ENCODE measurements at places on chromosomes 4 and X.

DNA sequence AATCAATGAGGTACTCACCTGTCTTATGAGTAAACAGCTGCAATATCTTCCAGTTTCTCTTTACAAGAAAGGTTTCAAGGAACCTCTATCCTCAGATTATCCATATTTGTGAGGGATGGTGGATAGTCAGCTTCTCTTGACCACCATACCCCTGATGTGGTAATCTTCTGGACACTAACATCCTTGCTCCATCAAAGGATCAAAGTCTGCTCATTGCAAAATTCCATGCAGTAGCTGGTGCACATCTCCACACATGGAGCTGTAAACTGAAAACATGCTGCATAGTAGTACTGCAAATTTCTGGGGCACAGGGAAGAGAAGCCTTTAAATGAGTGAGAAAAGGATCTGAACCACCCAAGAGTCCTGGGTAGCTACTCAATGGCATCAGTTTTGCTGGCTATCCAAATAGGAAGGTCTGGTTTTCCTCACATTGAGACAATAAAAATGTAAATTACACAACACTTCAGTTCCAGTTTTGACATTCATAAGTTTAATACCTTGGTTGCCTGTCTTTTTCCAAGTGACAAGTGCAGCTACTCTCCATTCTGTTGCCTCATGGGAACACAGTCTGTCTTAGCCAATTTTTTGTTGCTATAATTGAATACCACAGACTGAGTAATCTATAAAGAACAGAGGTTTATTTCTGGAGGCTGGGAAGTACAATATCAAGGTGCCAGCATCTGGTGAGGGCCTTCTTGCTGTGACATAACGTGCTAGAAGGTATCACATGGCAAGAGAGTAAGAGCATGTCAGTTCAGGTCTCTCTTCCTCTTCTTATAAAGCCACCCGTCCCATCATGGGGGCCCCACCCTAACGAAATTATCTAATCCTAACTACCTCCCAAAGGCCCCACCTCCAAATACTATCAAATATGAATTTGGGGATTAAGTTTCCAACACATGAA is 34.4 kb upstream of the ARHGEF6 start:
- DNase-seq, result no peak

- DNase-seq, result peak; percentile 30
These were observed 1.4 kb downstream of the MAMLD1 start for GRCh38 chrX:150364347-150365050.

DNA sequence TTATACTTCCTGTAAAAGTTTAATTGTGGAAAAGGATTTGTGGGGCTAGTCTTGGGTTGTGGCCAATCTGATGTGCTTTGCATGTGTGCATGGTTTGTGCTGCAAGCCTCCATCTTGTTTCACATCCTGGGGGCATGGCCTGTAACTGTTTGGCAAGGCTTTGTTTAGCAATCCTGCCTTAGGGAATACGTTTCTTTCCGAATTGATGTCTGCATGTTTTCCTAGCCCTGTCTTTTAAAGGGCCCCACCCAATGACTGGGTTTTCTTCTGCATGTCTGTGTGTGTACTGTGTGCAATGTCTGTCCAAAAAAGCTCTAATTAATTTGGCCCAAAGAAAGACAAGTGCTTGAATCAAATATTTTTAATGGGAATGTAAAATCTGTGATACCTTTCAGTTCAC is 74.6 kb upstream of the MID1IP1 start:
- no peak for DNase-seq

DNA sequence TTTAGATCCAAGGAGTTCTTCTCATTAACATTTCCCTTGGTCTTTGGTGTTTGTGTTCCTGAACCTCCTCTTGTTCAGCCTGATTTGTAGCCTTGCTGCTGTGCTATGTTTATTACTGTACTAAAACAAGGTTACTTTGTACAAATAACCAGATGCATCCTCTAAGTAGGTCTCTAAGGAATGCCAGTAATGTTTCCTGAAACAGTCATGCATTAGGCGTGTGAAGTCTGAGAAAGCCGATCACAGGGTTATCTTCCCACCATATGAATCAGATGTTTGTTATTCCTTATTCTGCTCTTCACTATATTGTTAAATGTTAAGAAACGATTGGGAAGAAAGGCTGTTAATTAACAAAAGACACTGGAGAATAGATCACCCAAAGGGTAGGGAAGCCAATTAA is 66.9 kb downstream of the GALNTL6 start:
- DNase-seq, result no peak

GRCh38 chr4:7078025-7078424 is 10.2 kb upstream of the GRPEL1 start:
- no peak for DNase-seq

- peak; percentile 88 for DNase-seq
These were observed 31.0 kb downstream of the TMSB4X start for GRCh38 chrX:13005661-13006473.

DNA sequence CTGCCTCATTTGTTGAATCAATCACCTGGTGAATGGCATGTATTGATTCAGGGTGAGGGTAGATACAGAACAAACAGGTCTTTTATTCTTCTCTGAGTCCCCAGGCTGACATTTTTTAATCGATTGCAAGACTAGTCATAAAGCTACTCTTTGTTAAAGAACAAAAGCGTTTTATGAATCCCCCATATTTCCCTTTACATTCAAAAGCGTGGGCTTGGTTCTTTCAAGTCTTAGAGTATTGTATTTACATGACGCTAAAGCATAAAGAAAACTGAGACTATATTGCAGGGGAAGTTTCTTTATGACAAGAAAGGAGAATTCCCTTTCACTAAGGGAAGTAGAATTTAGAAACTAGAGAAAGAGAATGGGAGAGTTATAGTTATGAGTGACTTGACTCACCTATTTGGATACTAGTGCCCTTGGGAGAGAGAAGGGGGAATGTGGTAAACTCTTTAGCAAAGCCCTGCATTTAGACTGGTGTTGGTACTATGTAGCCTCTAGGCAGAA is 69.3 kb upstream of the PDE5A start:
- no peak for DNase-seq

- peak; percentile 2 for DNase-seq
These were observed 153.8 kb upstream of the AGA start for GRCh38 chr4:177596035-177596434.

DNA sequence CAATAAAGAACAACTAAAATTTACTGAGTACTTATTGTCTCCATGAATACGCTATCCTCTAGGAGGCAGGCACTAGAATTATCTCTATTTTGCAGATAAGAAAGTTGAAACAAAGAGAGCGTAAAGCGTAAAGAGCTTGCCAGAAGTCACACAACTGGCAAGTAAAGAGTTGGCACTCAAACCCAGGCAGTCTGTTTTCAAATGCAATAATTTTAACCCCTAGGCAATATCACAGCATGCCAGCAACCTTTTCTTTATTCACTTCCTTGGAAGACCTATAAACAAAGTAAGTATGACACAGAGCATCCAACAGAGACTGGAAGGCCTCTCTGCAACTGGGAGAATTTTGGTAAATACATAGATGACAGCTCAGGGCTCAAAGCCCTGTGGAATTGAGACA is 23.2 kb upstream of the AMELX start:
- no peak for DNase-seq

GRCh38 chrX:48468693-48469691 is 1.1 kb downstream of the SLC38A5 start:
- DNase-seq, result peak; percentile 43

GRCh38 chrX:100085846-100086245 is 324.2 kb downstream of the PCDH19 start:
- no peak for DNase-seq

DNA sequence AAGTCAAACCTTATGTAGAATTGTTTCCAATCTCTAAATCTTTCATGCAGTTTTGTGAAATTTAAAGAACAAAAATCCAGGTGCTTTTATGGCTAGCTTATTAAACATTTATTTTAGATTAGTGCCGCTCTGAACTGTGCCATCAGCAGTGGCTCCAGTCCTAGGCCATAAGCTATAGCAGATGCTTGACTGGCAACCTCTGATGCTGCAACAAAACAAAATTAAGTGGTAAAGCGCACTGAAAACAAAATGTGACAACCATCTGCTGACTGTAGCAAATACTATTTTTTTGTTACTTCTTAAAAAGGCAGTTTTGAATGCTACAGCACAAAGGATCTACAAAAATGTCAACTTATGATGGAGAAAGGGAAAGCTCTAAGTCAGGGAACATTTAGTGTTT is 237.4 kb downstream of the DCLK2 start:
- no peak for DNase-seq

DNA sequence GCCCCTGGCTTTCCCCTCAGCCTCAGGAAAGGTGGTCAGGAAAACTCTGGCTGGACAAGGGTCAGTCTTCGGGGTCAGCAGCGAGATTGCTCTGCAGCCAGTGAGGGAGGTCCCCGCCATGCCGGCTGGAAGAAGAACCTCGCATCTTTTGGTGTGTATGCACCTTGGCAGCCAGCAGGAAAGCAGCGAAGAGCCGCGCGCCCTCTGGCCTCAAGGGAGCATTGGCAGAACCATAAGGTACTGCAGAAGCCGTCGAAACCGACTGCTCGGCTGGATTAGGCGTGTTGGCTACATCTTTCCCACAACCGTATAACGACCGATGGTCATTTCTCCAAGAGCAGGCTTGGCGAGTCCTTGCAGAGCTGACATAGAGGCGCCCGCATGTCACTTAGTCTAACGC is 48.3 kb downstream of the GPR143 start:
- DNase-seq, result no peak

DNA sequence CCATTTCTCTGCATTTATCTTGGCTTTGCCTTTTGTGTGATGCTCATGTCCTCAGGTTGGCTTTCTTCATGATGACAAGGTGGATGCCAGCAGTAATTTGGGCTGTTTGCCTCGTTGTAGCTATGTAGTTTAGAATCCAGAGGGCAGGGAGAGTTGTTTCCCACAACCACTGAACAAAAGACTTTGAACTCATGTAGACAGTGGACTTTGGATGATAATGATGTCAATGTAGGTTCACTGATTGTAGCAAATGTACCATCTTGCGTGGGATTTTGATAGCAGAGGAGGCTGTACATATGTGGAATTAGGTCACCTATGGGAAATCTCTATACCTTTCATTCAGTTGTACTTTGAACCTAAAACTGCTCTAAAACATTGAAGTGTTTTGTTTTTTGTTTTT is 41.3 kb downstream of the MND1 start:
- no peak for DNase-seq

GRCh38 chr4:141347684-141348083 is 127.0 kb downstream of the ZNF330 start:
- DNase-seq, result peak; percentile 48

DNA sequence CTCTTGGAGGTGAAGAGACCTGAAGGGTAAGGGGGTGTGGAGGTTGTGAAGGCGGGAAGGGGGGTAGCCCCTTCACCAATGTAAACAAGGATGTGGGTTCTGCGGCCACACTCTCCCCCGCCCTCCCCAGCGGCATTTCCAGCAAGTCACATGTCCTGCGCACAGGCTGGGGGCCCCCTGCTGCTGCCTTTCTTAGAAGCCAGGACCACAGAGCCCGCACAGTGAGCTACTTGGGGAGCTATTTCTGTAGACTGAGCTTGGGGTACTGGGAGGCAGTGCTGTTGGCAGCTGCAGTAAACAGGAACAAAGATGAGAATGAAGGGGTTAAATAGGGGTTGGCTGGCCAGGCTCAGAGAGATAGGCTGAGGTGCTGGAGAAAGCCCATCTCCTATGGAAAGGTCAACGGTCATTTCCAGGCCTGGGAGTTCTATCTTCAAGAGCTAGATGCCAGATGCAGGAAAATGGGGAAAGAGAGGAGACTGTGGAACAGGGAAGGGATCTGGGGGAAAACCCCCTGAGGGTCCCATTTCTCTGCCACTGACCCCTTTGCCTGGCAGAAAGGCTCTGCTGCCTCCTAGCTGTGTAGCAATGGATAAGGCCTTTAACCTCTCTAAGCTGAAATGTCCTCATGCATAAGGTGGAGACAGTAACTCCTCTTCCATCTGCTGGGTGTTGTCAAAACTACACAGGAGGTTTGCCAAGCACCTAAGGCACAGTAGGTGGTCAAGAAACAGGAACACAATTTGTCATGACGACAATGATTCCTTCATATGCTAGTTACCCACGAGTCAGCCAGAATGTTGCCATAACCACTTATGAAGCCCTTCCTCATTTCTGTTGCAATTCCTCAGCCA is 18.5 kb upstream of the PIM2 start:
- peak; percentile 81 for DNase-seq

DNA sequence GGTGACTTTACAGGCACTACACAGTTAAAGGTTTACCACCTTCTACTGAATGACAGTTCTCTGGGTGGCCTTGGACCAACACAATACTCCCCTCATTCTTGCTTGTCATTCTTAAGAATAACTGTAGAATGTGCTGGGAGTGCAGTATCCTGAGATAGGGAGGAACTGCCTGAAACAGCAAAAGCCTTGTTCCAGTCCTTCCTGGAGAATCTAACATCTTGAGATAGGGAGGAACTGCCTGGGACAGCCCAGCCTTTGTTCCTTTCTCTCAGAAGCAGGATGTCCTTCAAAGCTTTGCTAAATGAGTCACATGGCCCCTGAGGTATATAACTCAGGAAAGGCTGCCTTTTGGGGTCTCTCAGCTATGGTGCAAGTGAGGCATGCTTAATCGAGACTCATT is 145.7 kb upstream of the MBNL3 start:
- no peak for DNase-seq

- no peak for DNase-seq
These were observed 287.9 kb upstream of the PUDP start for GRCh38 chrX:7435822-7436221.

All from suppressor macrophage treated with lipopolysaccharide for 4 hours (primary cell).